ENCODE measurements at places on chromosomes 12 and 14.

DNA sequence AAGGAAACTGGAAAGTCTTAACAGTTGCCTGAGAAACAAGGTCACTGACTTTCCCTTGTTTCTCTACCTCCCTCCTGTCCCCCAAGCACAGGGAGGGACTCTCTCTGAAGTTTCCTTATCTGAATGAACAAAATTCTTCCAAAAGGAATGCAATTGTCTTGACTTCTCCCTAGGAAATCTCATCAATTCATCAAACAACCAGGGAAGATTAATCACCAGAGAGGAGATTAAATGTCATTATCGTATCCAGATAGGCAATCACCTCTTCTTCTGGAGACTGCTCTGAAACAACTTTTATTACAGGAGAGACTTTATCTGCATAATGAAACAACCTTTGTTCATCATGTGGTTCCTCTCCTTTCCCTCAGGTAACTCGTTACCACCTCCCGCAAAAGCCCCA, 431.4 kb downstream of the SLC16A7 start:
- DNase-seq = no peak

- no peak for DNase-seq
These were observed 10.5 kb downstream of the DCN start for GRCh38 chr12:91172096-91172495.

DNA sequence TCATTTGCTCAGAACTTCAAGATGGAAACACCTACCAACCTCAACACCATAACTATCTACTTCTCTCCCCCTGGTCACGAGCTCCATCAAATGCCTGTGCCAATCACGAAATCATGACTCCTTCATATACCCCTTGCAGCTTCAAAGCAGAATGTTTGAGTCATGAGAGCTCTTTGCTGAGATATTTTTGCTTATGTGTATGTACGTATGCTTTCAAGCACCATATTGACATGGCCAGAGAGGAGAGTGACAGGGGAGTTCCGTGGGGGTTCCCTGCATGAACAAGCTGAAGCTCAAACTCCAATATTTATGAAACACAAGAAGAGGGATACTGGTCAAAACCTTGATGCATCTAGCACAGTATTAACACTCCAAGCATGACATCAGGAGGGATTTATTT, 374.4 kb downstream of the DPF3 start:
- DNase-seq = no peak

GRCh38 chr12:109432842-109433304, 44.2 kb downstream of the KCTD10 start:
- DNase-seq = peak; percentile 52

GRCh38 chr12:95088379-95088778, 15.0 kb upstream of the NR2C1 start:
- no peak for DNase-seq

DNA sequence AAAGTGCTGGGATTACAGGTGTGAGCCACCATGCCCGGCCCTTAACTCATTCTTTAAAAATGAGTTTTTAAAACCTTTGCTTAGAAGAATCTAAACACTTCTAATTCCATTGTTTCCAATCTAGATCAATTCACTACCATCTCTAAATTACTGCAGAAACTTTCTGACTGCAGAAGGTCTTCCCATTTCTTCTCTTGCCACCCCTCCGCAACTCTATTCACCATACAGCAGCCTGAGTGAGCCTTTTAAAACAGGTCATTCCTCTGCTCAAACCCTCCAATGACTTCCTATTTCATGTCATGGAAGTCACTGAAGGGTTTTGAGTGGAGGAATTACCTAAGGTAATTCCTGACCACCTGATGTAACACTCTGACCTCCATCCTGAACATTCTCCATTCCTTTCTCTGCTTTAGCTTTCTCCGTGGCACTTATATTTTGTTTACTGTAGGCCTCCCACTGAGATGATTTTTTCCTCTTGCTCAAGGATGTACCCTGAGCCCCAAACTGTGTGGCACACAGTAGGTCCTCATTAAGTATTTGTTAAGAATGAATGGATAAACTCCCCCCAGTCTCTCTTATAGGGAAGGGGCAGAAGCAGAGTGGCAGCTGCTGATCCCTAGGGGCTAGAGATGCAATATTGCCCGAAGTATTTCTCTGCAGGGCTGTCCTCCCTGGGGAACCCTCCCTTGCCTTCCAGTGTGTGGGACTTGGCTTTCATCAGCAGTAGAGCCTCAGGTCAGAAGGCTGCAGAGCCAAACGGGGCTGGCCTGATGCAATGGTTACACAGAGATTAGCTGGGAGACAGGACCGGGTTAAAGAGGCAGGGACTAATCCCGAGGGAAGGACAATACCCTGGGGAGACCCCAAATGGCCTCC, 1.2 kb downstream of the DDIT3 start:
- DNase-seq = no peak

DNA sequence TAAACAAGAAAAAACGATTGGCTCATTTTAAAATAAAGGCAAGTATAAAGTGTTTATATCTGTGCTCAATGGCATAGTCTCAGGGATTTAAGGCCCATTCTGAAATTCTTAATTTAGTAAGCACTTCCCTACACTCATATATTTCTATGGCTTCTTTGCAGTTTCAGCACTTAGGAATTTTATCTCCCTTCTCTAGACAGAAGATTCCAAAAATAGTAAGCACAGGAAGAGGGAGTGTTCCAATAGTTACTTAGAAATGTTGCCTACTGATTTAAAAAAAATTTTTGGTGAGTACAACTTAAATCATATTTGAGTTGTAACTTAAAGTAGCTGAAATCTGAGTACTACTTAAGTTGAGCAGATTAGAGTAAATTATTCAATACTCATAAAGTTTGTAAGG, 19.8 kb downstream of the INSM2 start:
- DNase-seq = no peak

GRCh38 chr14:44699391-44699790, 192.3 kb upstream of the FSCB start:
- no peak for DNase-seq

DNA sequence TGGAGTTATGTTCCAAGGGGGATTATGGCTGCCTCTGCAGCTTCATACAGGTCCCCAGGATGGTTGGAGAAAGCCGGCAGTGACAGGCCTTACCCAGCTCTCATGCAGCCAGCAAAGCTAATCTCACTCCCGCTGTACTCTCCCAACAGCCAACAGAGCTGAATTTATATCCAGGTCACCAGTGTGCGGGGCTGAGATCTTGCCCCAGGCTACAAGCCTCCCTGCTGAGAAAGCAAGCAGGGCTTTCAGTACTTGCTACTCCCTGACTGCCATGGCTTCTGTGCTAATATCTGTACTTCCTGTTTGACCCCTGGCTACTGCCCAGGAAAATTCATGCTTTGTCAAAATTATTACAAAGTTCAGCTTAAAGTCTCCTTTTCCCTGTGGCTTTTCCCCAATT, 92.9 kb downstream of the ATP23 start:
- DNase-seq = no peak

DNA sequence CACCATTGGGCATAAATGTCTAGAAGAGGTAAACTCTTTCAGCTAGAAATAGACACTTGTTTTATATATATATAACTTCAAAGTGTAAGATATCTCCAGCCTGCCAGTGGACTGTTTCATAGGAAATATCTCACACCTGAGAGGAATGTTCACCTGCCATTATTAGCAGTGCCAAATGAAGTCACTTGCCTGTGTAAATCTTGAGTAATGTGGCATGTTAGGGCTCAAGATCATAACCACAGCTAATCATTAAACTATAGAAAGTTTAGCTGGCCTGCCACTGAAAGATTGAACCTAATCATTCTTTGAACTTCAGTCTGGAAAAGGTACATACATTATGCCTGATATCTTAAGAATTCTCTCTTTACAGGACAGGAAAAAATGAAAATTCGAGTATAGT, 25.5 kb upstream of the KCNJ8 start:
- no peak for DNase-seq

GRCh38 chr14:51852541-51852940, 7.9 kb upstream of the GNG2 start:
- DNase-seq = no peak

- no peak for DNase-seq
These were observed 284.5 kb upstream of the RTL1 start for GRCh38 chr14:101187816-101188570.

DNA sequence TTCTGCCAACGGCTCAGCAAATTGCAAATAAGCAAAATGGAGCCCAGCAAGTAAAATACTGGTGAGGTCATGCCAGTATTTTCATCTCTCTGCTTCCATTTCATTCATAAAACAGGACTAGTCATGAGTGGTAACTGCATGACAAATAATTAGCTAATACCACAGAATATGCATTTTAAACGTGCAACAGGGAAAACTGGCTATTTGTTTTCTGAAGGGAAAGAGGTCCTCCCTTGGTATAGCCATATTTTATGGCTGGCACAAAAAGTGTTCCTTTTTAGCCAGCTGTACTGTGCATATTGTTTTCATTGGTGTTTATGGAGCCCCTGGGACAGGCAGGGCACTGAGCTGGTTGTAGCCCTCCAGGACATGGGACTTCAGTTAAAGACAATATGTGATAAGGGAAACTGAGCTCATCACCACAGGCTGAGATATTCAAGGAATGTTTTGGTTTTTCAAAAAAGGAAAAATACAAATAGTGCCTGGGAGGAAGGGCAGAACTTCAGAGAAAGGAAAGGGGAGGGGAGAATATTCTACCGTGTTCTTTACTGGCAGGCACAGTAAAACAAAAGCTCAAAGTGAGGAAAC, 26.1 kb upstream of the FOXN3 start:
- DNase-seq = no peak

- DNase-seq = no peak
These were observed 40.0 kb downstream of the TSPAN9 start for GRCh38 chr12:3117144-3117581.

GRCh38 chr12:105562199-105562971, 231.9 kb downstream of the C12orf75 start:
- no peak for DNase-seq

- DNase-seq = no peak
These were observed 11.3 kb downstream of the PPFIBP1 start for GRCh38 chr12:27535318-27535717.

DNA sequence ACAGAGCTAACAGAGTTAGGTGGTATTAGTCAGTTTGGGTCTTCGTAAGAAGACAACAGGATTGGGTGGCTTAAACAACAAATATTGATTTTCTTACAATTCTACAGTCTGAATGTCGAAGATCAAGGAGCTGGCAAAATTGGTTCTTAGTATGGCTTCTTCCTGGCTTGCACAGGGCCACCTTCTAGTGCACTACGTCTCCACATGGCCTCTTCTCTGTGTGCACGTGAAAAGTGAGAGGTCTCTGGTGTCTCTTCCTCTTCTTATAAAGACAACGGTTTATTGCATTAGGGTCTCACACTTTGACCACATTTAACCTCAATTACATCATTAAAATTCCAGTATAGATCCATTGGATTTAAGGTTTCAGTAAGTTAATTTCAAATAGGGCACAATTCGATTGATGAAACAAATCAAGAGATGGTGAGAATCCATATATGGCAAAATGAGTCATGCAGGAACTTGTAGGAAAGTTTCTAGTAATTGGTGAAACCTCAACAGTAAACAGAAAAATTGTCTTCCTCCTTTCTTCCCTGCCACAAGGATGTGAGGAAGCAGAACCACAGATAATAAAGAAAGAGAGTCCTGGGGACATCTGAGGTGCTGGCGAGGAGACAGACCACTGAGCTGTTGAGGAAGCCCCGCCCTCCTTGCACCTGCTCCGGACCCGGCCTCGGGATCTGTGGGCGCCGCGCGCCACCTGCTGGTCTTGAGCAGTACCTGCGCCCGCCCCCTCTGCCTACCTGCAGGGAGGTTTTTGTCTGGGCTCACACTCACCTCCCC, 846.7 kb downstream of the TMEM121 start:
- DNase-seq = peak; percentile 25

Measured in NCI-H187 (cell line).